T-helper 17 cell (primary cell): ENCODE measurements at places on chromosomes 2 and 18.
A peak's percentile ranks its signal among the peaks of the same experiment; 100 is the strongest.

- no peak for DNase-seq
Measured at GRCh38 chr2:72128843-72129227, 18.8 kb downstream of the CYP26B1 start.

- DNase-seq: no peak
Measured at GRCh38 chr2:31008561-31009114, 129.6 kb downstream of the GALNT14 start.

DNA sequence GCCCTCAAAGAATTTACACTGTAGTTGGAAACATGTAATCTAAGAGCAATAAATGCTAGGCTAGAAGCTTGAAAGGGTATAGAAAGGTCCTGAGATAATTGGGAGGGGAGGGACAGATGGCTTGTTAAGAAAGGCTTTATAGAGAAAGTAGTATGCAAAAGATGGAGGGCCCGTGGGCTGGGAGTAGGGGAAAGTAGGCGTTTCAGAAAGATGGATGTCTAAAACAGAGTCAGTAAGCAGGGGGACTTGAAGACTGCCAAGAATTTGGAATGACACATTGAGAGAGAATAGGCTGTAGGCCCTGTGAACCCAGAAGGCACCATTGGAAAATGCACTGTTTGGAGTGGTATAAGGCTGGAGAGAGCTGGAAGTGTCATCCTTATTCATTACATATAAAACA, 822 bp downstream of the PSMG2 start:
- DNase-seq: no peak

DNA sequence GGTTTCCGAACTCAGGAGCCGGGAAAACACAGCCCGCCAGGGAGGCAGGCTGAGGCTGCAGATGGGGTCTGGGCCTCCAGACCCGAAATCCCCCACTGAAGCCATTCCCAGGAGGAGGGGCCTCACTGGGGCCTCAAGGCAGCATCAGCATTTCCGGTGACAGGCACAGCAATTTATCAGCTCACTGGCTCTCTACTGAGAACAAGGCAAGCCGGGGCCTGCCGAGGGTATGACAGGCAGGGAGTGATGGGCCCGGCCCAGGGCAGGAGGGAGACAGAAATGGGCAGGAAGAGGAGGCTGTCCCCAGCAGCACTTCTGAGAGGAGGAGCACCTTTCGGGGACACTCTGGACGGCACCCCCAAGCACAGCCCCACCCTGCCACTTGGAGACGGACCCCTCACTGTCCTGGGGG, 12.5 kb downstream of the SDC1 start:
- DNase-seq: no peak

GRCh38 chr18:58527285-58527951, 101.5 kb downstream of the ALPK2 start:
- DNase-seq: no peak

DNA sequence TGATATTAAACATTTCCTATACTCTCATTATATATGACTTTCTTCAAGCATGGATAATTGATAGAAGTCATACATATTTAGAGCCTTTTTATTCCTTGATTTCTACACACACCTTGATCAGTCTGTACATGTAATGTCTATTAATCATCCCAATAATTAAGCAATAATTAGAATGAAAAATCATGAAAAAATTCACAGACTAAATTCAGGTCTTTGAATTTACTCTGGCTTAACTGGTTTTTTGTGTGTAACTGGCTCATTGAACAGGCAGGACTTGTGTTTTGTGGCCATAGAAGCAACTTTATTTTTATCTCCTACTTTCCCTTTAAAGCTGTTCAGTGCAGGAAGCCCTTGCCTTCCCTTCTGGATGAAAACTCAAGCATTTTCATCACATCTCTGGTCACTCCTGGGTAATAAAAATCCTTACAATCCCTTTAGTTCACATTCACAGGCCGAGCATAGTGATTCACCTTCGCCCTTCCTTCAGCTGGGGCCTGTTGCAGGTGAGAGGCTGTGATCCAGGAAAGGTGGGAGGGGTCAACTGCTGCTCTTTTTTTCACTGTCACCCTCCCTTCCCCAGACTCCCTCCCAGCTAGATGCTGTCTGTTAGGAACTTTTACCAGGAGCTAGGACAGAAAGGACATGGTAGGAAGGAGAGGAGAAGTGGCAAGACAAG, 58.0 kb upstream of the ITSN2 start:
- DNase-seq: no peak

DNA sequence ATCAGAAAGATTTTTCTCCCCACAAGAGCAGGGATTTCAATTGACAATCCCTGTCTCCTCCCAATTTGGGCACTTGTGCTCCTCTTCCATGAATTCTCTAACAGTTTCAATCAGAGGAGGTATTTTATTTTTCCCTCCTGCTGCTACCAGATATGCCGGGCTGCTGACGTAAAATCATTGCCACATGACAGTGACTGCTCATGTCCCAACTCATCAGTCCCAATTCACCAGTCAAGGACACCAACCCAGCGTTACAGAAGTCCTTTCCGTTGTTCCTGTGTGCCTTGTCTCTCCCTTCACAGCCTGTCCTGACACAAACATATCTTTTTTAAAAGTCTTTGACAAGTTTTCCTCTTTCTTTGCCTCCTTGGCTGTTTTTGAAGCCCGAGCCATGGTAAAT, 540.2 kb downstream of the LRP1B start:
- DNase-seq: no peak

GRCh38 chr2:88281302-88282217, 111.4 kb downstream of the THNSL2 start:
- DNase-seq: no peak

GRCh38 chr2:223081789-223082188, 29.8 kb downstream of the KCNE4 start:
- DNase-seq: no peak

DNA sequence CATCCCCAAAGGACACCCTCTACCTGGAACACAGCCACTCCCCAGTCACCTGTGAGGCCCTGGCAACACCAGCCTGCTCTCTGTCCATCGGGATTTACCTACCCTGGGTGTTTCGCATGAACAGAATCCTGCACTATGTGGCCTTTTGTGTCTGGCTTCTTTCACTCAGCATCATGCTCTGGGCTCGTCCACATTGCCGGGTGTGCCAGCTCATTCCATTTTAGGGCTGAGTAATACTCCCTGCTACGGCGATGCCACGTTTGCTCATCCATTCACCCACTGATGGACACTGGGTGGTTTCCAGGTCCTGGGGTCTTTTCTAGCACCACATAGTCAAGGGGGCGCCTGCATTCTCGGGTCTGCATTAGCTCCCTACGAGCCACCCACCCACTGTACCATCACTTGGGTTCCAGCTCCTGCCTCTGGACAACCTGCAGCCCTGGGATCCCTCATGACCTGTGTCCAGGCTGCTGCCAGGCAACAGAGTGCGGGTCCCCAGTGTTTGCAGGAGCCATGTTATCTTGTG, 22.0 kb downstream of the KCNF1 start:
- DNase-seq: no peak

DNA sequence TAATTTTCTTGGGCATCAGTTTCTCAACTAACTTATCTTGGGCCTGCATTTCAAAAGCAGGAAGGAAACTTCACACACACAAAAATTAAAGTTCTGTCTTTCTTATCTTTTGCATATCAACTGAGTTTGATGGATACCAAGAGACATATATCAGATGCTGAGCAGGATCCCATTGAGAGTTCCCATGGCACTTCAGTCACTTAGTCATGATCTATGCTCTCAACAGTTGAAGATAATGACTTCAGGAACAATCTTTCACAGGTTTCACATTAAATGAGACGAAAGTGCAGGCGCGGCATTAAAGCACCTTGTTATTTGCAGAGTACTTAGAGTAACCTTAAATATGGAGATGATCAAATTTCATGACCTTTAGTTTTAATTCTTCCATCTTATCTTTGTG, 2139.8 kb upstream of the CELF4 start:
- no peak for DNase-seq

- no peak for DNase-seq
Measured at GRCh38 chr18:56373601-56374000, 264.8 kb downstream of the TXNL1 start.

DNA sequence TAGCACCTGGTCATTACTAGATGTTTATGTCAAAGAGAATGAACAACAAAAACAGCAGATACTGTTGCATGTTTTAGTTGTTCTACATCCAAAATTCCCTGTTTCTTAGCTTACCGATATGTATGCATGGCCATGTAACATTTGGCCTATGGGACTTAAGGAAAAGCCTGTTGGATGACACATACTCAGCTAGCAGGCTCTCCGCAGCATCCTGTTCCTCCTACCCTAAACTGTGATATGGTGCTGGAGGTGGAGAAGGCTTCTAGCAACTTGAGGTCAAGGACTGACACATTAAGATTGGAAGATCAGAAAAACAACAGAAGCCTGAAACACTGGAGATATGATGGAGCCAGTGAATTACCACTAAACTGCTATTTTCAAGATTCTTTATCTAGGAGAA, 537.8 kb downstream of the LRRTM4 start:
- DNase-seq: no peak

DNA sequence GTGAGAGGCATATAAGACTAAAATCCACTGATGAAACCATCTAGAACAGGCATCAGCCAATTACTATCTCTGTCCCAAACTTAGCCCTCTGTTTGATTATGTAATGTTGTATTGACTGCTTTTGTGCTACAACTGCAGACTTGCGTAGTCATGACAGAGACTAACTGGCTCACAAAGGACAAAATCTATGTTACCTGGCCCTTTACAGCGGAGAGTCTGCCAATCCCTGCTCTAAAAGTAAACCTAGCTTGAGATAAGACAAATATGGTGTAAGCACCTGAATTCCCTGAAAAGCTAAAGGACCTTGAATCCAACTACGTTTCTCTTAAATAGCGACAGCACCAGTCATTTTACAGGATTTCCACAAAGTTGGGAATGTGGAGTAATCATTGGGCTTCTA, 102.8 kb upstream of the LRRTM1 start:
- DNase-seq: no peak

DNA sequence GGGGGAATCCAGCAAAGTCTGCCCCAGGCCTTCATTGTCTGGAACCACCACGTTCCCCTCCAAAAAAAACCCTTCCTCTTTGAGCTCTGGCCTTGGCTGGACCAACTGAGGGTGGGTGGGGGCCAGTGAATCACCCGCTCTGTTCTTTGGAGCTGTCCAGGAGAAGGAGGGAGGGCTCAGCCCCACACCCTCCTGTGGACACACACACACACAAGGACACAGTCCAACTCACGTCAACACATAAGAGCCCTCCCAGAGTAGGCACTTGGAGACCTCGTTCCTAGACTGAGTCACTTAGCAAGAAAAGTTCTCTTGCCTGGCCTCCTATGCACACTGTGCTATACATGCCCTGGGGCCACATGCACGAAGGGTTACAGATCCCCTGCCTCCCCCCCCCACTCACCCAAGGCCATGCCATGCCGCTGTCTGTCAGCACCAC, 1.2 kb upstream of the TNS1 start:
- no peak for DNase-seq

DNA sequence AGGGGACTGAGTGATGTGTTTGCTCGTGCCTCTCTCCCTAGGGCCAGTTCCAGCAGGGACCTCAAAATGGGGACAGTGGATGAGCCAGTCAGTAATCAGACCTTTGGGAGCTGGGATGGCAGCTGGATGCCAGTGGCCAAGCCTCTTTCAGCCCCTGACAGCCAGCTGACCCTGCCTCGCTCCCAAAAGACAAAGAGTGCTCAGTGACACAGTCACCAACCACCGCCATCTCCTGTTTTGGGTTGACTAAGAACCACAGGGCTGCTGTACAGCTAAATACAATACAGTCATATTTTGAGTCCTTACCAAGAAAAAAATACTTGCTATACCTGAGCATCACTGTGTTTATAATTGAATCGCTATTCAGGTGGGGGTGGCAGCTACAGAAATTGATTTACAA, 75.7 kb downstream of the POU3F3 start:
- no peak for DNase-seq

DNA sequence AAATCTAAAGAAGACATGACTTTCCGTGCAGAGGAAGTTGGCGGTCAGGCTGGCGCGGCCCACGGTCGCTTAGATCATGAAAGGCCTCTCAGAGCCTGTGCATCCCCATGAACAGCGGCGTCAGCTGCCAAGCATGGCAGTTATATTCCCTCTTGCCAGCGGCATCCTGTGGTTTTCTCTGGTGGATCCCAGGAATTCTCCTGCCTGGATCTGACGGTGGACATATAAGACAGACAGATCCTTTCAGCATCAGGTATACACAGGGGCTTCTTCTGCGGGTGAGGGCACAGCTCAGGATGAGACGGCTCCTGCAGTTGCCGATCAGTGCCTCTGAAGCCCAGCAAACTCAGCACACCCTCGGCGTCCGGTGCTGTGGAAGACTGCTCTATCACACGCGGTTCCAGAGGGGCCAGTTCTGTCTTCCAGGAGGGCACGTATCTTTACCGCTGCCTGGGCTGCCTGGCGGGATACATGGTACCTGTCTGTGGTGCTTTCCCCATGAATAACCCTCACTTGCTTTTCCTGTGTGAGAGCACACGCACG, 157.8 kb downstream of the LDLRAD4 start:
- peak; percentile 67 for DNase-seq

DNA sequence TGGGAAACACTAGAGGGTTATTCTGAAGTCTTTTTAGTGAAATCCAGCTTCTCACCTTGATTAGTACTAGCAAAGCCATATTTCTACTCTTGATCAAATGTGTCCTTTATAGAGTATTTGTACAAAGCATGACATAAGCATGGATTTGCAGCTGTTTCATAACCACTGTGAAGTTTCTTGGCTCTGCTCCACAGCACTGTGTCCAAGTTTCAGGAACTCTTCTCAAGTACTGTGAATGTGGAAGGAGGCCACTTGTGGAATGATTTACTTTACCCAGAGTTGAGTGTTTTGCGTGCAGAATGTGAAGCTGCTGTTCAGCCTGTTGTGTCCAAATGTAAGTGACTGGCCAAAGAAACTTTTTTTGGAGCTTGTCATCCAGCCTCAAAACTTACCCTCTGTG, 16.2 kb upstream of the MAPRE2 start:
- no peak for DNase-seq

GRCh38 chr2:2016651-2017311, 272.5 kb upstream of the PXDN start:
- DNase-seq: no peak

DNA sequence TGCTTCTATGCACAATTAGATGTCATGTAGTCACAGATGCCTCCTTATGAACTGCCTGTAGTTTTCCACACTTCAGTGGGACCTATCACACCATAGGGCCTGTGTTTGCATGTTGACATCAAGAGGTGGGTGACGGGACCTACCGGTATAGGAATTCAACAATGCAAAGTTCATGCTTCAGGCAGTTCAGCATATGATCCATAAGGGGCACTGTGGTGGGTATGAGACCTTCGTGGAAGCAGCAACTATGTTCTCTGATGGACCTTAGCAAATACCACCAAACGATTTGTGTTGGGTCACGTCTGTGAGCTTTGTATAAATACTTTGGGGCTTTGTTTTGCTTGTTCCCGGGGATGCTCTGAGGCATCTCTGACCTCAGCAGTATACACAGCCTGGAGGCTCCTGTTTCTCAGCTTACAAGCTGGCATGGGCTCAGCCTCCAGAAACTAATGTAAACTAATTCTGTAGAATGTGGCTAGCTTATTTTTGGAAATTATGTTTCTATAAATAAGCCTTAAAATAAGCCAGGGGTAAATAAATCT, 111.6 kb downstream of the DTNA start:
- DNase-seq: no peak
